ENCODE measurements at places on chromosomes 11 and 22.

DNA sequence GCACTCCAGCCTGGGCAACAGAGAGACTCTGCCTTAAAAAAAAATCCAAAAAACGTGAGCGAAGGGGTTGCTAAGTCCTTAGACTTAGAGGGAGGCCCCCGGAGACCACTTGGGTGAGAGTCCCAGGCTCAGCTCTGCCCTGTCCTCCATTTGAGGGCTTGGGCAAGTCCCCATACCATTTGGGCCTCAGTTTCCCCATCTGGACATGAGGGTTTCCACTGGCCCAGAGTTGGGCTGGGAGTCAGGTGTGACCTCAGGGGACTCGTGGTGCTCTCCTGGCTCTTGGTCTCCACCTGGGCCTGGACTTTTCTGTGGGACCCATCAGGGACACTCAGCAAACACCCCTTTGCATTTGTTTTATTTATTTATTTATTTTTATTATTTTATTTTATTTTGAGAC, 35.2 kb upstream of the CSNK1E start:
- no peak for DNase-seq

DNA sequence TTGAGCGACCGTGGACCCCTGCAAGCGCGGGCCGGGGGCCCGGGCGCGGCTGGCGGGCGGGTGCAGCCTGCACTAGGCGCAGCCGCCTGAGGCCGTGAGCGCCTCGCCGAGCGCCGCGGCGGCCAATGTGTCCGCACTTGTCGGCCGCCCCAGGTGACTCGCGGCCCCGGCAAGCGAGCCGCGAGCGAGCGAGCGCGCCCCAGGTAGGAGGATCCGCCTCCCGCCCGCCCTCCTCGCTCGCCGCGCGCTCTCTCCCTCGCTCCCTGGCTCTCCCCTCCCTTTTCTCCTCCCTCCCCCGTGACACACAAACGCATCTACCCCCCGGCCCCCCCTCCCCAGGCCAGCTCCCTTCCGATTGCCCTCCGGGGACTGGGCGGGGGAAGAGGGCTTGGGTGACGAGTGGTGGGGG, at the start of gene WNT7B:
Gene WNT7B, minus strand, starts transcription at position 160 of the 409 bp plus-strand sequence. CDS start 408 bp downstream, outside the sequence.
- DNase-seq = no peak

GRCh38 chr11:22415476-22415875, 77.3 kb downstream of the SLC17A6 start:
- no peak for DNase-seq

- no peak for DNase-seq
Observed at GRCh38 chr11:125454047-125454446, 42.0 kb downstream of the FEZ1 start.

- no peak for DNase-seq
Observed at GRCh38 chr11:75725547-75726320, 8.1 kb downstream of the MOGAT2 start.

- DNase-seq = no peak
Observed at GRCh38 chr11:72075109-72075508, 5.2 kb downstream of the NUMA1 start.

DNA sequence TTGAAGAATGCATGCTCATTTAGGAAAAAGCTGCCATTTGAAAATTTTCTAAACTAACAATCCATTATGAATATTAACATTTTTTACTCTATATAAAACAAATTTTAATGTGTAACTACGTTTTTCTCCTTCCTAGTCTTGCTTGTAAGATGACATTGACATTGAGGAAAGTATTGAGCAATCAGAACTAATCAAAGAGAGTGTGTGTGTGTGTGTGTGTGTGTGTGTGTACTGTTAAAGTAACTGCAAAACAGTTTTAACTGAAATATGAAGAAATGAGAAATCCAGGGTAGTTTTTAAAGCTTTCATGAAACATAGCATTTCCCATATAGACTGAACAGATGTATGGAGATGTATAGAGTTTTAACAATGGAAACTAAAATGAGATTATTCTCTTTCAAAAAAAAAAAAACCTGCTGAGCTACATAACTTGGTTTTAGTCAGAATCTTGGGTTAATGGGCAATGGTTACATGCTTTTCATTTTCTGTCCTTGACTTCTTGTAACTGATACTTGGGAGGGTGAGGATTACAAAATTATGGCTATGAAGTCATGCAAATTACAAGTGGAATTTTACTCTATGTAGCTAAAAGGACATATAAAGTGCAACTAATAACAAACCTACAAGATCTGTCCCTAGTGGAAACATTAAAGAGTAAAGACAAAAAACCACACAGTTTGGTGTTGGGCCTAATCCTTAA, 2.0 kb downstream of the PDGFD start:
- no peak for DNase-seq

DNA sequence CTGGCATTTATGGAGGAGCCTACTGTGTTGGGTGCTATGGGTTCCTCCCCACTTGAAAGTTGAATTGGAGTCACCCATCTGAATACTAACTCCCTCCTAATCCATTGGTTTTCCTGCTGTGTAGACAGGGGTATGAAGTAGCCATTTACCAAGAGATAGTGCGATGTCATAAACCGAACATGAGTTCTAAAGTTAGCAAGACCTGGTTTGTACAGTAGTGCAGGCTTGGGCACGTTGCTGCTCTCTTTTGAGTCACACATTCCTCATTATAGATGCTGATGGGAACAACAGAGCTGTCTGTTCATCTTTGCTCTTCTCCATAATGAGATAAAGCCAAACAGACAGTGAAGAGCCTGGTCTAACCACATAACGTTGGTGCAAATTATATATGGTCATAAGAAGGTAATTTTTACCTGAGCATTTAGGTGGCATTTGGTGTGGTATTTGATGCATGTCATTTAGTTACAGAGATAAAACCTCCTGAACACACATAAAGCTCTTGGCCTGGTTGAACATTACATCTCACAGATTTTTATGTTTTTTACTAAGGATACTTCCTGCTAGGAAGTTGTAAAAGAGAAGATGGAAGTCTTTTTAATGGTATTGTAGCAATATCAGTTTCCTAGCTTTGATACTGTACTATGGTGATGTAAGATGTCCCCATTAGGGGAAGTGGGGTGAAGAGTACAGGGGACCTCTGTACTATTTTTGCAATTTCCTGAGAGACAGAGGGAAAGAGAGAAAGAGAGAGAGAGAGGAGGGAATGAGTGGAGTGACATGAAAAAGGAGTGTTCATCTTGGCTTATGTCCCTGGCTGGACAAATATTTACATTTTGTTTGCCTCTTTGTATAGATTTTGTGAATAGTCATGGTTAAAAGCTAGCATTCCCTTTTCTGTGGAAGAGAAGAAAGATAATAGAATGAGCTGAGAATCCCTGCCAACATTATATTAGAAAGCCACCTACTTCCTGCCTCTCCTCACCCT, 27.9 kb downstream of the GRAP2 start:
- DNase-seq = no peak

GRCh38 chr11:48122656-48123055, 94.0 kb upstream of the OR4B1 start:
- no peak for DNase-seq

GRCh38 chr11:75982309-75982708, 167.3 kb downstream of the UVRAG start:
- no peak for DNase-seq

DNA sequence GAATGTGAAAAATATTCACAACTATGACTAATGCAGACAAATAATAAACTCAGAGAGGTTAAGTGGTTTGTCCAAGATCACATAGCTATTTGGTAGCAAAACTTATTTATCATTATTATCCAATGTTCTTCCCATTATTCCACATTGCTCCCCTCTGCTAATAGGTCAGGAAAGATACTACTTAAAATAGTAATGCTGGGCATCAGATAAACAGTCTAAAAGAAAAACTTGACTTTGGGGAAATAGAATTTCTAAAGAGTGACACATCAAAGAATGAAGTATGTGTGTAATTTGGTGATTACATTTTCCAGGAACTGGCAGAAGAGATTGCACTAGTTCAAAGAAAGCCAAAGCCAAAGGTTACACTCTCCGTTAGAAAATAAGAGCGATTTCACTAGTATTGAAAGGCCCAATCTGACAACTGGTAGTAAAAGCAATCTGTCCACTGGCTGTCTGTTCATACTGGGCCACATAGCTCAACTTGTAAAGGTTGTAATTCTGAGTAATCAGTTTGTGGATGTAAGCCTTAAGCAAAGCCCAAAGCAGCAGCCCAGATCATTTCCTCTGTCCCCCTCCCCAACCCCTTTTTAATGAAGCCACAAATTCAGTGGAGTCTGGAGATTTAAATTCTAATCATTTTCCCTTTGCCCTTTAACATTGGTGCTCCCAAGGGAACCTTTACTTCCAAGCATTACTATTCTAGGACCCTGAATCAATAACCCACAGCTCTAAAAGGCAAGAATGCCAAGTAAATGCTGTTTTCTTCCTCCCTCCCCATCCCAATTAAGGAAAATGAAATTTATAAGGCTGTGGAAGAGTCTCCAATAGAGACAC, 283.5 kb downstream of the TTC28 start:
- DNase-seq = no peak

GRCh38 chr22:44130076-44130711, 50.5 kb upstream of the PARVG start:
- no peak for DNase-seq

GRCh38 chr11:117092951-117093590, 5.2 kb downstream of the SIK3 start:
- no peak for DNase-seq

GRCh38 chr11:3767536-3767935, 29.8 kb downstream of the NUP98 start:
- no peak for DNase-seq

GRCh38 chr11:128026596-128026995, 560.8 kb downstream of the ETS1 start:
- no peak for DNase-seq

DNA sequence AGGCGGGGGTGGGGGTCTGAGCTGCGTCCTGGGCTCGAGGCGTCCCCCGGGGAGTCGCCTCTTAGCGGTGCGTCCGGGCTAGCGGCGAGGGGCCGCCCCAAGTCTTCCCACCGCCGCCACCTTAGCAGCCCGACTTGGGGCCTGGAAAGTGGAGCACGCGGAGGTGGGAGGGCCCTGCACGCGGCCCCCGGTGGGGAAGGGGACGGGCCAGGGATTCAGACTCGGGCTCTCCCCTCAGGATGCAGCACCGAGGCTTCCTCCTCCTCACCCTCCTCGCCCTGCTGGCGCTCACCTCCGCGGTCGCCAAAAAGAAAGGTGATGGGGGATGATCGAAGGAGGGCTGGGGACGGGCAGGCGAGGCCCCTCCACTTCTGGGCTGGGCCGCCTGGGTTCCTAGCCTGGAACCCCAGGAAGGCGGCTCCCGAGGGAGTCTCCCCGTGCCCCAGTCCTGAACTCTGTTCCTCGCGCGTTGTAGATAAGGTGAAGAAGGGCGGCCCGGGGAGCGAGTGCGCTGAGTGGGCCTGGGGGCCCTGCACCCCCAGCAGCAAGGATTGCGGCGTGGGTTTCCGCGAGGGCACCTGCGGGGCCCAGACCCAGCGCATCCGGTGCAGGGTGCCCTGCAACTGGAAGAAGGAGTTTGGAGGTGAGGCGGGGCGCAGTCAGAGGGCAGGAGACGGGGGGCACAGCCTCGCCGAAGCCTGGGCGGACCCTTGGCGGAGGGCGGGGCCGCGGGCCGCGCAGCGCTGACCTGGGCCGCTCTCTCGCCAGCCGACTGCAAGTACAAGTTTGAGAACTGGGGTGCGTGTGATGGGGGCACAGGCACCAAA, 563 bp downstream of the MDK start:
- no peak for DNase-seq

DNA sequence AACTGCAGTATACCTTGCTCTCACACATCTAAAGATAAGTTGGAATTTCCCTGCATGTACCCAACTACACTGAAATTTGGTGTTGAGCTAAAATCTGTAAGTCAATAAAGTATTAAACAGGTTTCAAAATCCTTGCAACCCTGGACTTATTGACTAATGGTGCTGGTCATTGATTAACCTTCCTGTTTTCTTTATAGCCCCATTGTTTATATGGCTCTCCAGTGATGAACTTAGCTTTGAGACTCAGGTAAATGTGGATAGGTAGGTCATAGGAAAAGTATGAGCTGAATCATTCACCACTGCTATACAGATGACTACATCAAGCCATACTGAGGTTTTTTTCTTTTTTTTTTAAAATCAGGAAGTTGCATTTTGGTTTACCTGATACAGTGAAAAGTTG, 132.7 kb downstream of the FAT3 start:
- no peak for DNase-seq

- no peak for DNase-seq
Observed at GRCh38 chr11:35143297-35144135, 4.5 kb downstream of the CD44 start.

DNA sequence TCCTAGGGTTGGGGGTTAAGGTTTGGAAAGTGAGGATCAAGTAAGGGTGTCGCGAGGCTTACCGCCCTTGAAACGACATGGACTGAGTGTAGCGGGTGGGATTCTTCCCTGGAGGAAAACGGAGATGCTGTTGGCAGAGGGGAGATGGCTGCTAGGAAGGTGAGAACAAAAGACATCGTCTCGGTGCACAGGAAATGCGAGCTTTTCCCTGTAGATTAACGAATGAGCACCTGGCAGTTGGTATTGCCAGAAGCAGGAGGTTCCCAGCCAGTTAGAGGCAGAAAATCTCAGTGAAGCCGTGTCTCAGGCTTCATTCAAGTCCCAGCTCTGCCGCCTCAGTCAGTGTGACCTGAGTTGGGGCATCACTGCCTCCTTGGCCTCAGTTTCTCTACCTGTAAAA, 1.4 kb upstream of the LHFPL7 start:
- DNase-seq = no peak

DNA sequence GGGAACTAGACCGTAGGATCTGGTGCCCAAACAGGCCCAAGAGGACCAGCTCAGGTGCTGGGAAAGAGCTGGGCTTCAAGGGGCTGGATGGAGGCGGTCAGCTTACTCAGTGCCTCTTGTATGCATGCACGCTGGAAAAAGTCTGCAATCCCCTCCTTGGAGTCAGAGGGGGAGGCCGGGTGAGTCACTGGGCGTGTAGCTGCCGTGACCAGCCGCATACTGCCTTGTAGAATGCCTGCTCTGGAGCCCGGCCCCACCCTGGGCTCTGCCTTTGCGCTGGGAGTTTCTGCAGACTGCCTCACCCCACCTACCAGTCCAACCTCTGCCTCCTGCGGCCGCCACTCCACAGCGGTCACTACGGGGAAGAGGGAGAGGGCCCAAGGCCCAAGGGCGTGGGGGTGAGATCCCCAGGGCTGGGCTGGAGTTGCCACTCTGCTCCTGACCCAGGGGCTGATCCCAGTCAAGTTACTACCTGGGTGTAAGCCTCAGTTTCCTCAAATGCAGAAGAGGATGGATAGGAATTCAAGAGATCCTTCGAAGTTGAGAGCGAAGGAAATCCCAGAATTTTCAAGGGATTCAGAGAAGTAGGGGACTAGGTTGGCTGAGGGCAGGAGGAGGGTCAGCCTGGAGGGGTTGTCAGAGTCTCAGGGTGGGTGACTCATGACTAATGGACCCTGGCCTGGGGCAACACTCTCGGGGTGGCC, 4.2 kb downstream of the MRGPRF start:
- DNase-seq = no peak
